ENCODE measurements at places on chromosomes 6 and 20.

GRCh38 chr20:2871661-2872458 is 1.4 kb upstream of the PTPRA start:
- DNase-seq = no peak

DNA sequence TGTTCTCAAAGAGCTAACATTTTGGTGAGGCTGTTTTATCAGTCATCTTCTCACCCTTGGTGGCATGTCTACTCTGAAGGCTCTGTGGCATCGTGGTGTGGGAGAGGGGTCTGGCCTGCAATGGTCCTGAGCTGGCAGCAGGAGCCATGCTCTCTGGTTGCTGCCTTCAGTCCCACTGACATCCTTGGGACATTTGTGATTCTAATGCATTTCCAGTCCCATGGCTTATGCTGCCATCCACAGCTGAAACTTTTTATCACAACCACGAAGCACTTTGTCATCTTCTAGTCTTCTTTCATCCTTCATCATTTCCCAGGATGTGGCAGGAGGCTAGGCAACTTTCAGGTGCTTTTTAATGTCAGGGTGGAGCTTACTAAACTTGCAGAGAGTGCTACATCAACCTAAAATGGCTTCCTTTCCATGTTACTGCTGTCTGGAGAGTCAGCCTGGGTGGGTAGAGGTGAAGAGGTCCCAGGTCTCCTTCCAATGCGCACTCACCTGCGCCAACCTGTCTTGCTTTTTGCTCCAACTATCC is 77.1 kb downstream of the GPR63 start:
- DNase-seq = no peak

GRCh38 chr20:33781133-33781532 is 30.0 kb upstream of the CHMP4B start:
- no peak for DNase-seq

GRCh38 chr6:138161088-138161337 is 726 bp upstream of the ARFGEF3 start:
- DNase-seq = no peak

GRCh38 chr20:31856516-31856915 is 11.1 kb upstream of the FOXS1 start:
- no peak for DNase-seq

DNA sequence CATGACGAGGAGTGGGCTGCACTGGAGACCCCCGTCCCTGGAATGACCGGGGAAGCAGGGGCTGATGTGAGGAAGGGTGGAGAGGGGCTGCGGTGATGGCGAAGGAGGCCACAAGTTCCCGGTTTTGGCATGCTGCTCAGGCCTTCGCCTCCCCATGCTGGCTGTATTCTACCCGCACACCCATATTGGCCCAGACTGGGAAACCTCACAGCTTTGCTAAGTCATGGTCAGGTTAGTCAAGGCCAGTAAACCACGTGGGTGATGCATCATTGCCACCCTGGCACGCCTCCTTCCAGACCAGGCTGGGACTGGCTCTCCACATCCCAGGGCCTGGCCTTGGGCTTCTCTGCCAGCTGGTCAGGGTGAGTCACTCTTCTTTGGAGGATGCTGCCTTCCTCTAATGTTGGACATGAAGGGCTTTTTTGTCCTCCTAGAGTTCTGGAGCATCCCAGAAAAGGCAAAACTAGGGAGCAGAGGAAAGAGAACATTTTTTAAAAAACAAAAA is 53.8 kb downstream of the PCNA start:
- no peak for DNase-seq

DNA sequence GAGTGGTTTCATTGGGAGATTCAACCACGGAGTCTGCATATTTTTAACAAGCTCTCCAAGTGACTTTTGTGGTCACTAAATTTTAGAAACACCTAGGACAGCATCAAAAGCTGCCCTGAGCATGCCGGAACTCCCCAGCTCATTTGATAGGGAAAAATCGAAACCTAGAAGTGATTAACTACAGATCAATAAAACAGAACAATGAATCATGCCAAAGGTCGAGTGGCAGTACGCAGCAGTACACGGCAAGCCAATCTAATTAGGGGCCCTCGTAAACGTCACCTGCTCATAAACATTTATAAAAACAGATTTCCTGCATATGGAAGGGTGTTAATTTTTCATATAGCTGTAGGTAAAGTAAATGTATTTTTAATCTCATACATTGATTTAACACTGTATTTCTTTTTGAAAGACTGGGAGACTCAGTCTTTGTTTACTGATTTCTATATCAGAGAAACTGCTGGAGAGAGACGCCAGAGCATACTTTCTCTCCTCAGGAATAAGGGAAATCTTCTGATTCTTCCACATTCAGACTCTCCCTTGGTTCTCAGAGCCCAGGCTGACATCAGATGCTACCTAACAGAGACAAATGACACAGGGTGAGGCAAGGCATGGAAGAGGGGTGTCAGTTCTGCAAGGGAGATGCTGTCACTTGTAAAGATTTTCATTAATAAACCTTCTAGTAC is 232.5 kb downstream of the PTPRT start:
- no peak for DNase-seq

DNA sequence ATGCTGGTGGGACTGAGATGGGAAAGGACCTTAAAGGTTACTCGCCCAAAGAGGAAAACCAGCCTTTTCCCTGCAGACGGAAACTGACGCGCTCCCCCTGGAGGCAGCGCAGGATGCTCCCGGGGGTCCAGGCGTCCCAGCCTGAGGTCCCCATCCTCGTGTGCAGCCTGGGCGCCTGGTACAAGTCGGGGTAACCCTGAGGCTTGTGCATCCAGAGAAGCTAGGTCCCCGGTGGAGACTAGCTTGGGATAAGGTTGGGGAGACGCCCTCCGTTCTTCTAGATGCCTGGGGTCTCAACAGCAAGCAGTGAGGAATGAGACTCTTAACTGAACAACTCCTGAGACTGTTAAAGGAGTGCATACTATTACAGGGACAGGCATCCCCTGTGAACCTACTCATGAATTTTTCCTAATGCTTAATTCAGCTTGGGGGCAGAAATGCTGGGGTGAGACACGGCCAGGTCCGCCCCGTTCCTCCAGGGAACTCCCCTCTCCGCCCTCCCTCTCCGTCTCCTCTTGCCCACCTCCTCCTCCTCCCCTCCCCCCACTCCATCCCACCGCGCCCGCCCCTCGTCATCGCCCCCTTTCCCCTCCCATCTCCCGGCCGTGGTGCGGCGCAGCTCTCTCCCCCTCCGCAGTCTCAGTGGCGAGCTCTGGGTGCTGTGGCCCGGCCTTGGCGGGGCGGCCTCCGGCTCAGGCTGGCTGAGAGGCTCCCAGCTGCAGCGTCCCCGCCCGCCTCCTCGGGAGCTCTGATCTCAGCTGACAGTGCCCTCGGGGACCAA is at the start of gene PRSS35:
Gene PRSS35 (plus strand): TSS at position 634 of the 781 bp plus-strand sequence. CDS start 10,908 bp downstream, outside the sequence.
- DNase-seq = no peak

DNA sequence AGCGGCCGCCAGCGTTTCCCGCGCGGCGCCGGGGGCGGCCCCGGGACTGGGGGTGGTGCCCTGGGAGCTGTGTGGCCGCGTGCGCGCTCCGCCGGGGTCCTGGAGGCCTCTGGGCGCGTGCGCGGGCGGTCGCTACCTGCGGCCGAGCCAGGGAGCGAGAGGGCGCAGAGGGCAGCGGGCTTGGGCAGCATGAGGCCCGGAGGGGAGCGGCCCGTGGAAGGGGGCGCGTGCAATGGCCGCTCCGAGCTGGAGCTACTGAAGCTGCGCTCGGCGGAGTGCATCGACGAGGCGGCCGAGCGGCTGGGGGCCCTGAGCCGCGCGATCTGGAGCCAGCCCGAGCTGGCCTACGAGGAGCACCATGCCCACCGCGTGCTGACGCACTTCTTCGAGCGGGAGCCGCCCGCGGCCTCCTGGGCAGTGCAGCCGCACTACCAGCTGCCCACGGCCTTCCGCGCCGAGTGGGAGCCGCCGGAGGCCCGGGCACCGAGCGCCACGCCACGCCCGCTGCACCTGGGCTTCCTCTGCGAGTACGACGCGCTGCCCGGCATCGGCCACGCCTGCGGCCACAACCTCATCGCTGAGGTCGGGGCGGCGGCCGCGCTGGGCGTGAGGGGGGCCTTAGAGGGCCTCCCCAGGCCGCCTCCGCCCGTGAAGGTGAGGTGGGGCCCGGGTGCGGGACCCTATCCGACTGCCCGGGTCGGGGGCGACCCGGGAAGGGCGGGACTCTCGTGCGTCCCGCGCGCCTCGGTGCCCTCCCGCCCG is at the start of gene PM20D2:
Gene PM20D2 (plus strand): TSS at position 100 of the 762 bp plus-strand sequence. CDS start 90 bp downstream, at position 190.
- DNase-seq = peak; percentile 29

- no peak for DNase-seq
Observed at GRCh38 chr6:7129784-7130569, 22.2 kb downstream of the RREB1 start.

DNA sequence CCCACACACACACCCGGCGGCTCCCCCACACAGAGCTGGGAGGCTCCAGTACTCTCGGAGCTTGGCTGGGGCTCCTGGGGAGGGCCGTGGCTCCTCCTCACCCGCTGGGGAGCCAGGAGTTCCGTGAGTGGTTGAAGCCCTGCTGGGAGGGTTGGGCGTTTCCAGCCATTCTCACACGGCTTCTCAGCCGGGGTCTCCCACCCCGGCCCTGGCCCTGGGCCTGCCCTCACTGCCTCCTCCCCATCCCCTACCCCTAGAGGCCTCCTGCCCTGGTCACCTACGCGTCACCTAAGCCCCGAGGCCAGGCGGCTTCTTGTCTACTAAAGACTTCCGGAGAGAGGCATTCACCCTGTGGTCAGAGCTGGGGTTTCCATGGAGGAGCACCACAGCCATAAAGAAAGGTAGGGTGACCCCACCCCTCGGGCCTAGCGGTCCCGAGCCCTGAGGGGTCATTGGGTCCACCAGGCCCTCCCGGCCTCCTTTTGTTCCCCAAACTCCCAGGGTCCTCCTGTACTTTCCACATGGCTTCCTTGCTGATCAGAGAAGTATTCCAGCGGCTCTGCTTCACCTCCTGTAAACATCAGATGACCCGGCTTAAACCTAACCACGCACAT is 99.3 kb downstream of the TTLL2 start:
- DNase-seq = no peak

DNA sequence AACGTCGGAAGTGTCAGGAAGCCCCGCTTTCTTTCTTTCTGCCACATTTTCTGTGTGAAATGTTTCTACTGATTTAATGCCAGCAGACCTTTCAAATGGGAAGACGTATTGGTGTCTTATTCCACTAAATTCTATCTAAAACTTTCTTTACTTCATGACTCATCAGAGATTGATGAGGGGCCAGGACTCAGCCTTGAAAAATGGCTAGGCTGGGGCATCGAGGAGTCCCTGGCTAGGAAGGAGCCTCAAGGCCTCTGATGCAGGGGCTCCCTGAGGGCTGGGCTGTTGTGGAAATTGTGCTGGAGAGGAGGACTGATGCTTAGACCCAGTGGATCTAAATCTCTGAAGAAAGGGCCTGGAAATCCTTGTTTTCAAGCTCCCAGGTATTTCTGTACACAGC is 192.8 kb upstream of the PDE10A start:
- no peak for DNase-seq

GRCh38 chr6:30820193-30820592 is 64.1 kb upstream of the DDR1 start:
- no peak for DNase-seq

DNA sequence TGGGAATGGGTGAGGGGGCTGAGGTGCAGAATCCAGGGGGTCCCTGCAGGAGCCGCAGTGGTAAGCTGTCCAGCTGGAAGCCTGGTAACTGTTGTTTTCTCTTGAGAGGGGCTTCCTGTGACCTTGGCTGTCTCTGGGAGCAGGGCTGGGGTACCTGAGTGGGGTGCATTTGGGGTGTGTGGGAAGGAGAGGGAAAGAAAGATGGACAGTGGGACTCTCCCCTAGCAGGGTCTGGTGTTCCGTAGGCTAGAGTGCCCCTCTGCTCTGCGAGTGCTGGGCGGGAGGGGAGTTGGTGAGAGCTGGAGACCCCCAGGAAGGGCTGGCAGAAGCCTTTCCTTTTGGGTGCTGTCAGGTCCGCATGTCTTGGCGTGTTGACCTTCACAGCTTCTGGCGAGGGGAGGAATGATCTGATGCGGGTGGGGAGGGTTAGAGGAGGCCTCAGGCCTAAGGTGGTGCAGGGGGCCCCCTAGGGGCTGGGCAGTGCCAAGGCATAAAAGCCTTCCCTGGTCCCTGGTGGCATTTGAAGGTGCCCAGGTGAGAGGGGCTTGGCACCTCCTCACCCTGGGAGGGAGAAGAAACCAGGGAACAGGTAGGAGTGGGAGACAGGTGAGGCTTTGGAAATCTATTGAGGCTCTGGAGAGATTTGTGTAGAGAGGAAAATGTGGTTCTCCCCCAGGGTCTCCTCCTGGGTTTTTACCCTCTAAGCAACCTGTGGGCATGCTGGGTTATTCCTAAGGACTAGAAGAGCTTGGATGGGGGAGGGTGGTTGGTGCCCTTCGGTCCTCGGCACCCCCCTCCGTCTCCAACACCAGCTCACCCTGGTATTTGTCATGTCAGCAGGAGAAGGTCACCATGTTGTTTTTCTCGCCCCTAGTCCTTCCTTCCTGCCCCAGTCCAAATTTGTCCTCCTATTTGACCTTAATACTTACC is 3.3 kb downstream of the VEGFA start:
- no peak for DNase-seq

DNA sequence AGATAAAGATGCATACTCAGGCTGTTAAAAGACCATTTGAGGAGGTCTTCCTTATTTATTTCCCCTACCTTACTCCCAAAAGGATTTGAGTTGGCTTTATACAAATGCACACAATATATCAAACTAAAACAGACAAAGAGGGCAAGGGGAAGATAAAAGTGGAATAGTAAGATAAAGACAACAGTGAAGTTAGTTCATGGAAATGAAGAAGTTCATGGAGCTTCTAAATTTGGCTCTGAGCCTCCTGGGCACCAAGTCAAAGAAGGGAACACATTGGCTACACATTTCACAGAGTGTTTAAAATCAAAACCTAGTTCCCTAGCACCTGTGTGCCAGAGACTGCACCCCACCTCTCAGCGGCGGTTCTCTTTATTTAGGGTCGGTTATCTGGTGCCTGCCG is 25.8 kb upstream of the ARMC2 start:
- no peak for DNase-seq

DNA sequence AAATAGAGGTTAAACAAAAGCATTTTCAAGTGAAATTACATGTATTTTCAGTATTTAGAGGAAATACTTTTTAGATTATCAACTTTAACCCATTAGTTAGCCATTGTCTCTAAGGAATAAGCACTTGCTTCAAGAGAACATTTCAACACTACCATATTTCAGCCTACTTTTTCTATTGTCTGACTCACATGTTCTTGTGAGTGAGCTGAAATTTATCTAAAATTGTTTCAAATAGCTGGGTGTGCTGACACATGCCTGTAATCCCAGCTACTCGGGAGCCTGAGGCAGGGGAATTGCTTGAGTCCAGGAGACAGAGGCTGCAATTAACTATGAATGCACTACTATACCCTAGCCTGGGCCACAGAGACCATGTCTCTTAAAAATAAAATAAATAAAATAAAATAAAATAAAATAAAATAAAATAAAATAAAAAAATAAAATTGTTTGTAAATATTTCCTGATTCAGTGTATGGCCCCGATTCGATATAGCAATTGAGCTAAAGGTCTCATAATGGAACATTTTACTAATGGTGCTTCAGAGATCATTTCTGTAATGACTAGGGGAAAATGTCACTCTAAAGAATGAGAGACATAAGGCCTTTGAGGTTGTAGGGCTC is 324.6 kb upstream of the PLCB4 start:
- no peak for DNase-seq

GRCh38 chr6:65955034-65955433 is 248.0 kb upstream of the EYS start:
- no peak for DNase-seq

Data from activated naive CD4-positive, alpha-beta T cell (primary cell).